ENCODE measurements at places on chromosomes 6 and 20. TPM values are rescaled to one million over a fixed set of nuclear protein-coding genes. Genes with fewer than 3 reads are reported as not detected.

Gene HTR1E
- not detected for total RNA-seq

Gene PBOV1
- total RNA-seq, result not detected

Gene TRIM40
- not detected for total RNA-seq

Gene ULBP3
- total RNA-seq, result 1.3 TPM

Gene KCNG1
- total RNA-seq, result 0.82 TPM

Gene GPX5
- not detected for total RNA-seq

Gene PRKN
- 3.6 TPM for total RNA-seq

Gene DEF6
- total RNA-seq, result 298 TPM

Gene OR2B6
- not detected for total RNA-seq

Gene NKX2-4
- total RNA-seq, result not detected

Gene NOX3
- total RNA-seq, result not detected

DNA sequence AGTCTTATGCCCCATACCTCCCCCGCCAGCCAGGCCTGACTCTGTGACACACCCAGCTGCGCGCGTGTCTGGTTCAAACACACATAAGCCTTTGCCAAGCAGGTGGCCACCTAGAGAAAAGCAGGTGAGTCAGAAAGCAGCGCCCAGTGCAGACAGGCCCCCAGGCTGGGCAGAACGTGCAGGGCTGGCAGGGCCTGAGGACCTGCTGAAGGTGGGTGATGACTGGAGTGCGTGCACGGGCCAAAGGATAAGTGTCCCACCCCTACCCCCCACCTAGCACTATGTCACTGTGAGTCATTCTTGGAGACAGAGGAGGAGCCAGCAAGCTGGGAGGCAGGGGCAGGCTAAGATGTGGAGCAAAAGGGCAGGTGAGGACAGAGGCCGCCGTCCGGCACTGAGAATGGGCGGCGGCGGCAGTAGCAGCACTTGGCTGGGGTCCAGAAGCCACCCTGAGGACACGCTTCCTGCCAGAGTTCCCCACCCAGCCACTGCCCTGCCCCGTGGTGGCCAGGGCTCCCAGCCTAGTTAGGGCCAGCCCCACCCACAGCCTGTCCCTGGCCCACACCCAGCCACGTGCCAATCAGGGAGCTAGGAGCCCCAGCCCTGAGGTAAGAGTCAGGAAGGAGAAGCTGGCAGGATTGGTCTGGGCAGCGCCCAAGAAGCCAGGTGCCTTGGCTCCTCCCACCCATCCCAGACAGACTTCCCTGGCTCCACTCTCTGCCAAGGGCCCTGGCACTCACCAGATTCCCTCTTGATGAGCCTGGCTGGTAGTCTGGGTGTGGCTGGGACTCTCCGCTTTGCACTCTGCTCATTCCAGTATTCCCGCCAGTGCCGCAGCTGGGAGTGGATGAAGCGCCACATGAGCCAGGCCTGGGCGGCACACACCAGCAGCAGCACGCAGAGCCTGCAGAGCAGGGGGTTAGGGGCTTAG is 72.7 kb downstream of the TRAM2 start:
- no peak overlapping the region for H3K27ac ChIP-seq
- no peak for DNase-seq
- H3K4me3 ChIP-seq, result no peak overlapping the region
- no peaks in the 10 kb centered on the region for H3K27me3 ChIP-seq
- peaks cover 26% of the 10 kb centered on the region for H3K36me3 ChIP-seq

DNA sequence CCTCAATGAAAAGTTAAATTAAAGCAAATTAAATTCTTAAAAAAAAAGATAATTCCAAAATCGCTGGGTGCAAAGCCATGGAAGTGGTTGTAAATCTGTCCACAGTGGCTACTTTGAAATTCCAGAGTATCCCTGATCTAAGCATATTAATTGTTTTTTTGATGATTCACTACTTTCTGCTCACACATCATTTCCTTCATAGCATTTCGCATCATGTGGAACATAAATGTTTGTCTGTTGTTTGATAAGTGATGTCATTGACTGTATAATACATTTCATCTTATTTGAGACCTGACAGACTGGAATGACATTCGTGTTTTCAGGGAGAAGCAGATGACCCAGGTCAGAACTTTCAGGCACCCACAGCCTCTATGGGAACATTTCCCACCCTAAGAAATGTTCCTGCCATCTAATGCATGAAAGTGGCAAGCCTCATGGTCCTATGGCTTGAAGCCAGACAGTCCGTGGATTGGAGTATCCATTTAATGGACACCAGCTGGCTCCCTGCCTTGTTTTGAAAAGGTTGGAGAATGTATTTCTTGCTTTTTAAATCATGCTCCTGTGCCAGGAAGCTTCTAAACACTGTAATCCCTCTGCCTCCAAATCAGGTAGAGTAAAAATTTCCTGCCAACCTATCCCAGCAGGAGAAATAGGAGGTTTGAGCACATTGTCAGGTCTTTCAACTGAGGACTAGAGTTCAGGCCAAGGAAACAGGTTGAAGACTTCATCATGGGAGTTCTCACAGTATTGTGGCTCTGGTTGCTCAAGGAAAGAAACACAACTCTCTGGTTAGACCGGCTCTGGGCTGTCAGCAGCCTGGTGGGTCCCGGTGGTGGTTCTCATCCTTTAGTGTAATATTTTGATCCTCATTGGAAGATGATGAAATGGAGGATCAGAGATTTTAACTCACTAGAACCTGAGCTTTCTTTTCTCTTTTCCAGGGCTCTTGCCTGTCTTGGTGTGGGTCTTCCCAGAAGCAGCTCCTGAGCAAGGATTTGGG is 157.9 kb downstream of the SLC24A3 start:
- H3K4me1 ChIP-seq, result no peaks in the 10 kb centered on the region
- DNase-seq, result no peak
- no peak overlapping the region for H3K4me3 ChIP-seq
- H3K36me3 ChIP-seq, result no peaks in the 10 kb centered on the region
- H3K27ac ChIP-seq, result no peak overlapping the region

GRCh38 chr20:5973172-5973571 is 22.7 kb downstream of the MCM8 start:
- H3K27me3 ChIP-seq, result no peaks in the 10 kb centered on the region
- H3K36me3 ChIP-seq, result peaks cover 24% of the 10 kb centered on the region
- no peak overlapping the region for H3K4me3 ChIP-seq
- no peak overlapping the region for H3K27ac ChIP-seq
- DNase-seq, result no peak
- H3K4me1 ChIP-seq, result no peaks in the 10 kb centered on the region

GRCh38 chr6:150301846-150302519 is 66.8 kb upstream of the IYD start:
- H3K36me3 ChIP-seq, result no peaks in the 10 kb centered on the region
- H3K4me3 ChIP-seq, result no peak overlapping the region
- no peak overlapping the region for H3K27ac ChIP-seq
- no peak for DNase-seq
- H3K4me1 ChIP-seq, result no peaks in the 10 kb centered on the region

DNA sequence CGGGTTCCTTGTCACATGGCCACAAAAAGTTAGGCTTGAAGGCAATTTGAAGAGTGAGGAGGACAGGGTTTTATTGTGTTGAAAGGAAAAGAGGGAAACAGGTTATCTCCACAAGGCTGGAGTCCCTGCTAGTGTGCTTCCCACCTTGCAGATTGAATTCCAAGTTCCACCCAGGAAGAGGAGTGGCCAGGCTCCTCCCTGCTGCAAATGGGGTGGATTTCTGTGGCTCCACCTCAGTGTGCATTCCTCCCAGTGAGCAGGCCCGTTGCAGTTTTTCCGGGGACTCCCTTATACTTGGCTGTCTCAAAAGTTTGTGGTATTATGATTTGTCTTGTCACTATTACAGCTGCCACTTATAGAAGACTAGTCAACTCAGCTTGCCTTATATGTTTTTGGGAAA is 281.8 kb upstream of the PLCB4 start:
- H3K4me3 ChIP-seq, result no peak overlapping the region
- no peaks in the 10 kb centered on the region for H3K27me3 ChIP-seq
- no peak overlapping the region for H3K27ac ChIP-seq
- no peaks in the 10 kb centered on the region for H3K4me1 ChIP-seq
- no peak for DNase-seq

DNA sequence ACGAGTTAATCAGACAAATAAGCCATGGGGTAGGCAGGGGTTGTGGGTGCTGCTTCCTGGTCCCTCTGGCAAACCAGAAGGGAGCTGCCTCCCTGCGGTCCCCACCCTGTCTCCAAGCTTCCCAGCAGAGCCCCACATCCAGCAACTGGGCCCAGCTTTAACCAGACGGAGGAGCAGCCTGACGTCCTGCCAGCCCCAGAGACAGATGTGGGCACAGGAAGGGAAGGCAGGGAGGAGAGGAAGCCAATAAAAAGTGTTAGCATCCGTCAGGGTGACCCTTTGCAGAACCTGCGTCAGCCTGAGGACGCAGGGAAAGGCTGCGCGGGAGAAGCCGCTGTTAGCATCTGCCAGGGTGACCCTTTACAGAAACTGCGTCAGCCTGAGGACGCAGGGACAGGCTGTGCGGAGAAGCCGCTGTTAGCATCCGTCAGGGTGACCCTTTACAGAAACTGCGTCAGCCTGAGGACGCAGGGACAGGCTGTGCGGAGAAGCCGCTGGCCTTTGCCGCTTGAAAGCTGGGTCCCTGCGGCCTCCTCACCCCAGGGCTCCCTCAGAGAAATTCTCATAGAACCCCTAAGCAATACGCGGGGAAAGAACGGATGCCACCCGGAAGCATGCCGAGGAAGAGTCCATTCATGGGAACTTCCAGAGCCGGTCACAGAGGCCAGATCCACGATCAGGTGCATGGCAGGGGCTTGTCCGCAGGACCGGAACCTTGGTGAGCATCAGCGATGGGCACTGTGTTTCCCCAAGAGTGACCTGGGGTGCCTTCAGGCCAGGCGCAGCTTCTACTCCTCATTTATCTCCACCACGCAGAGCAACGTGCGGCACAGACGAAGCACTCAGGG is 15.9 kb downstream of the DLL1 start:
- peaks cover 55% of the 10 kb centered on the region for H3K27me3 ChIP-seq
- no peak for DNase-seq
- peaks cover 62% of the 10 kb centered on the region for H3K4me1 ChIP-seq
- no peaks in the 10 kb centered on the region for H3K36me3 ChIP-seq
- H3K4me3 ChIP-seq, result no peak overlapping the region
- H3K27ac ChIP-seq, result no peak overlapping the region

DNA sequence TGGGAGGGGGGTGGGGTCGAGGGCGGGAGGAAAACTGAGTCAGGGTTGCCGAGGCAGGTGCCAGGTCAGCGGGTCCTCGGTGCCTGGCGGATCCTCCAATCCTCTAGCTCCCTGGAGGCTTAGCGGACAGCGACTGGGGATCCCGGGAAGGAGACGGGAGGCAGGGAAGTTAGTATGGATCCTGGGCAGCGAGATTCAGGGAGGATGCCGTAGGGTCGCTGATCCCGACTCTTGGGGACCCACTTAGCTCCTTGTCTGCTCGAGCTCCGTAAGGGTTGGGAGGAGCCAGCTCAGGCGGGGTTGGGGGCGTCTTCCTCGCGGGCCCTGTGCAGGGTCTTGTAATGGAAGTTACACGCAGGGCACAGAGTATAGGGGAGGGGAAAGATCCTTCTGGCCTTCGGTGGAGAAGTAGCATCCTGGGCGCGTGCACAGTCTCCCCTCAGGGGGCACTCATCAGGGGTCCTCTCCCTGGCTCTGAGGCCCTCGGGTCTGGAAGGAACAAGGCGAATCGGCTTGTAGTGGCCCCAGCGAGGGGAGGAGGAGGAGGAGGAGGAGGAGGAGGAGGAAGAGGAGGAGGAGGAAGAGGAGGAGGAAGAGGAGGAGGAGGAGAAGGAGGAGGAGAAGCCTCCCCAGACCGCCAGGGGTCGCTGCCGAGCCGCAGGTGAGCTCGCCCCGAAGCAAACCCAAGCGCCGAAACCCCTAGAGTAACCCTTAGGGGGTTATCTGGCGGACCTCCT is 6.4 kb upstream of the SLC12A5 start:
- H3K27ac ChIP-seq, result no peak overlapping the region
- H3K4me1 ChIP-seq, result no peaks in the 10 kb centered on the region
- DNase-seq, result peak; percentile 70
- no peaks in the 10 kb centered on the region for H3K36me3 ChIP-seq

- H3K4me1 ChIP-seq, result no peaks in the 10 kb centered on the region
- no peak overlapping the region for H3K27ac ChIP-seq
- H3K4me3 ChIP-seq, result no peak overlapping the region
- no peaks in the 10 kb centered on the region for H3K36me3 ChIP-seq
Observed at GRCh38 chr6:39865011-39865888, 69.0 kb downstream of the MOCS1 start.

DNA sequence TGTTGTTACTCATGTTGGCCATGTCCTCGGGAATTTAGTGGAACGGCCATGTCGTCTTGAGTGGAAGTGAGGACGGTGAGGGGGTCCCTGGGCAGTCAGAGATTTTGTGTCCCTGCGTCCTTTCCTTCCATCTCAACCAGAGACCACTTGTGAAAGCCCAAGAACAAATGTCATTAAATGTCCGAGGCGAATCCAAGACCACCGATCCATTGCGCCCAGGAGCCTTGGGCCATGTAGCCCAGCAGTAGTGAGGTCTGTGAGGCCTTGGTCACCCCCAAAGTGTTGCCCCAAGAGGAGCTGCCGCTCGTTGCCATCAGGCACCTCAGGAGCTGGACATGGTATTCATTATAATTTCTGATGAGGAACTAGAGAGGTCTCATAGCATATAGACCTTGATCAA is 17.4 kb upstream of the MICB start:
- no peaks in the 10 kb centered on the region for H3K36me3 ChIP-seq
- H3K27ac ChIP-seq, result no peak overlapping the region
- DNase-seq, result no peak
- H3K27me3 ChIP-seq, result no peaks in the 10 kb centered on the region
- no peak overlapping the region for H3K4me3 ChIP-seq

GRCh38 chr20:64092258-64093012 is 8.2 kb upstream of the LKAAEAR1 start:
- DNase-seq, result no peak
- H3K4me1 ChIP-seq, result peaks cover 4% of the 10 kb centered on the region
- no peak overlapping the region for H3K27ac ChIP-seq
- H3K36me3 ChIP-seq, result no peaks in the 10 kb centered on the region

GRCh38 chr6:138035070-138035469 is 72.1 kb downstream of the PERP start:
- no peak overlapping the region for H3K27ac ChIP-seq
- no peak overlapping the region for H3K4me3 ChIP-seq
- no peaks in the 10 kb centered on the region for H3K36me3 ChIP-seq
- no peaks in the 10 kb centered on the region for H3K27me3 ChIP-seq

DNA sequence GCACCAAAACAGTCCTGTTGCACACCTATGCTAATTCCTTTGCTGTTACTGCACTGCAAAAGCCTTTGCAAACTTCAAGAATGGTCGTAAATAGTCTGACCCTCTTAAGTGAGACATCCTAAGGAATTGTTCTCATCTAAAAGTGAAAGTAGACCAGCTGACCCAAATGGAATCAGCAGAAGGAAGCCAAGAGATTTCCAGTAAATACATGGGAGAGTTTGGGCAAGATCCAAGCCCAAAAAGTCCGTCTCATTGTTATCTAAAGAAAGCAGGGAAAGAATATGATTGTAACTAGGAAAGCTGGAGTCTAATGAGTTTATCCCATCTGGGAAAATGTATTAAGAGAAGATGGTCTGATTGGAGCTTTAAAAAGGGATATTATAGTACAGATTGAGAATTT is 43.0 kb upstream of the HIVEP1 start:
- no peaks in the 10 kb centered on the region for H3K36me3 ChIP-seq
- no peak overlapping the region for H3K4me3 ChIP-seq
- DNase-seq, result no peak
- no peak overlapping the region for H3K27ac ChIP-seq
- no peaks in the 10 kb centered on the region for H3K4me1 ChIP-seq
